CD4-positive, alpha-beta T cell treated with Interleukin-17A for 1 hour (primary cell): ENCODE measurements at places on chromosomes 1 and 21.
A peak's percentile ranks its signal among the peaks of the same experiment; 100 is the strongest.

GRCh38 chr1:93576346-93576745 is 105.3 kb downstream of the BCAR3 start:
- no peak for DNase-seq

- DNase-seq: no peak
Measured at GRCh38 chr1:234631721-234632125, 21.7 kb upstream of the IRF2BP2 start.

GRCh38 chr1:92599184-92599583 is 112.5 kb upstream of the GFI1 start:
- peak; percentile 59 for DNase-seq

DNA sequence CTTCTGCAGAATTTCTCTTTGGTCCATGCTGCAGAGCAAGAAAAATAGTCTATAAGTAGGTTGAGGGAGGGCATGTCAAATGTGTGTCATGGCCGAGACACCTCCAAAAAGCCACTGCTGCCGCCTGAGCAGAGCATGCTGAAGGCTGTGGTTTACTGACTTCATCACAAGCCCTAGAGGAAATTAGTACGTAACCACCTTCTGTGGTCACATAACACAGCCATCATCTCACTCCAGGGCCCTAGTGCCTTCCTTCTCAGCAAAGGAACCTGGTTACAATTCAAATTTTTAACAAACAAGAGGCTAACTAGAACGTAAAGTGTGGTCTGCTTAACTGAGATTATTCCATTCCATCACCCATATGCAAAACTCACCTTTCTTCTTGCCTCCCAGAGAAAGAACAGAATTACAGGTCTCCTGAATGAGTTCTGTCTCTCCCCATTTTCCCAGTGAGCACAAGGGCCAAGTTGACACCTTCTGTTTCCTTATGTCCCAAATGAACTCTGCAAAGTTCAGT is at the start of gene PTPN22:
Gene PTPN22 (minus strand): TSS at position 116 of the 517 bp plus-strand sequence.
- DNase-seq: peak; percentile 92

- no peak for DNase-seq
Measured at GRCh38 chr1:20119347-20119746, at the start of gene PLA2G2D. Gene PLA2G2D, minus strand, starts transcription at chr1:20119536. Its CDS starts 38 bp downstream, at chr1:20119498.

GRCh38 chr1:94301186-94301585 is 63.8 kb upstream of the ARHGAP29 start:
- DNase-seq: no peak

GRCh38 chr1:84155517-84155916 is 11.4 kb downstream of the PRKACB start:
- DNase-seq: no peak

GRCh38 chr1:2210786-2211185 is 16.2 kb upstream of the FAAP20 start:
- no peak for DNase-seq

DNA sequence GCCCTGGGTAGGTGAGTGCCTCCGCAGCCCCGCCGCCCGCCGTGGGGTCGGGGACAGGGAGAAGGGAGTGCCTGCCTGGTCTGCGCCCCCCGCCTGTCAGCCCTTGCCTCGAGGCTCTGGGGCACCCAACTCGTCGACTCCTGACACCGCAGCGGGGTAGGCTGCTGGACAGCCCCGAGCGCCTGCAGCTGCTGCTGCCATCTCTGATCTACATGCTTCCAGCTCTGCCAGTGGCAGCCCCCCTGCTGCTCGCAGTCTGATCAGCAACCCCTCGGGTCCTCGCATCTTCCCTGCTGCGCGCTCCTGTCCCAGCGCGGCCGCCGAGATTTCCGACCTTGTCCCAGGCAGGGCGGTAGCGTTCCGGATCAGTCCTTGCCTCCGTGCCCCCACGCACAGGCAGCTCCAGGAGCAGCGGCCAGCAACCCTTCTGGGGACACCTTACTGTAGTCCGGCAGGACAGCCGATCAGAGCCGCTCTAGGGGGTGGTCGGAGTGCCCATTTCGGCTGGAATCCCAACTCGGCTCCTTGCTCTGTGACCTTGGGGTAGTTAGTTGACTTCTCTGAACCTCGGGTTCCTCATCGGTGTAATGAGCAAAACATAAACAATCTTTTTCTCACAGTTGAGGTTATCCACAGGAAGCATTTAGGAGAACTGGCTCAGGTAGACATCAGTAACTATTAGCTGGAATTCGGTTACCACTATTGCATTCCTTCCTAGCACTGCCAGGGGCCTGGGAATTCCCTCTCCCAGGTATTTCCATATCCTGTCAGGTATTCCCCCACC is 540 bp downstream of the BCAN start:
- DNase-seq: no peak

GRCh38 chr1:90322186-90322585 is 327.3 kb downstream of the ZNF326 start:
- DNase-seq: no peak

GRCh38 chr1:159931101-159931794 is 5.9 kb upstream of the TAGLN2 start:
- DNase-seq: no peak

- no peak for DNase-seq
Measured at GRCh38 chr21:36022427-36023091, 37.8 kb downstream of the SETD4 start.

- no peak for DNase-seq
Measured at GRCh38 chr1:211356723-211357407, 30.2 kb downstream of the TRAF5 start.

DNA sequence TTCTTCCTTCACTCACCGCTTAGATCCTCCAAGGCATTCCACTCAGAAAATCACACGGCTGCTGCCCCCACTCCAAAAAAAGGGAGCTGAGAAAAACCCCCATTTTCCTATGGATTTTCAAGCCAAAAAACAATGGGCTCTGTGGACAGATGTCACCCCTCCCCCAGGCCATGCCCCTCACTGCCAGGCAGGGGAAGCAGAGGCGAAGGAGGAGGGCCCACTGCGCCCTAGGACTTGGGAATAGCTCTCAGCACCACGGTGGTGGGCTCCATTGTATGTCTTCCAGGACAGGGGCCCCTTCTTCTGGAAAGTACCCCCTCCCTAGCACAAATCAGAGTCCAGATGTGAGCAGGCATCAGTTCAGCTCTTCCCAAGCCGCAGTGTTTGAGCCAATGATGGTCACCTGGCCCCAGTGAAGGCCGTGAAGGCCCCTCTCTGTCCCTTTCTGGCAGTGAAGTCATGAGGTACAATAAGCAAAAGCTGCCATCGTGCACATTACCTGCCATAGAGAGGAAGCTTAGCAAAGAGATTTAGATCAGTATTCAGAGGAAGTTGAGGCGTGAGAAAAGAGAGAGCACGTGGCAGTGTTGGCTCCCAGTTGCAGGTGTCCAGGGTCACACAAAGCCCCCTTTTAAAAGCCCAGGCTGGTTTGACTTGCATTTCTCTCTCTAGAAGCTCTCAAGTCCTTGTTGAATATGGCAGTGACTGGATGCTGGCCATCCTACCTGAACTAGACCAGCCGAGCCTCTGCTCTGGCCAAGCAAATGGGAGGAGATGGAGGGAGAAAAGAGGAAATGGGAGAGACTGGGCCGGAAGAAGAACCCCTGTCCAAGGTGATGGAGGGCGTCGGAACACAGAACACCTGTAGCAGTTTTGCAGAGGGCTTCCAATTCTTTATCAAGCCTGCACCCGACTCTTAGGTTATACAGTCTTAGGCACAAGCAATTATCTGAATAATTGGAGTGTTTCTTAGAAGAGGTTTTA is 149.0 kb downstream of the TOMM20 start:
- peak; percentile 35 for DNase-seq

- no peak for DNase-seq
Measured at GRCh38 chr1:19388980-19389379, 76.9 kb downstream of the SLC66A1 start.

DNA sequence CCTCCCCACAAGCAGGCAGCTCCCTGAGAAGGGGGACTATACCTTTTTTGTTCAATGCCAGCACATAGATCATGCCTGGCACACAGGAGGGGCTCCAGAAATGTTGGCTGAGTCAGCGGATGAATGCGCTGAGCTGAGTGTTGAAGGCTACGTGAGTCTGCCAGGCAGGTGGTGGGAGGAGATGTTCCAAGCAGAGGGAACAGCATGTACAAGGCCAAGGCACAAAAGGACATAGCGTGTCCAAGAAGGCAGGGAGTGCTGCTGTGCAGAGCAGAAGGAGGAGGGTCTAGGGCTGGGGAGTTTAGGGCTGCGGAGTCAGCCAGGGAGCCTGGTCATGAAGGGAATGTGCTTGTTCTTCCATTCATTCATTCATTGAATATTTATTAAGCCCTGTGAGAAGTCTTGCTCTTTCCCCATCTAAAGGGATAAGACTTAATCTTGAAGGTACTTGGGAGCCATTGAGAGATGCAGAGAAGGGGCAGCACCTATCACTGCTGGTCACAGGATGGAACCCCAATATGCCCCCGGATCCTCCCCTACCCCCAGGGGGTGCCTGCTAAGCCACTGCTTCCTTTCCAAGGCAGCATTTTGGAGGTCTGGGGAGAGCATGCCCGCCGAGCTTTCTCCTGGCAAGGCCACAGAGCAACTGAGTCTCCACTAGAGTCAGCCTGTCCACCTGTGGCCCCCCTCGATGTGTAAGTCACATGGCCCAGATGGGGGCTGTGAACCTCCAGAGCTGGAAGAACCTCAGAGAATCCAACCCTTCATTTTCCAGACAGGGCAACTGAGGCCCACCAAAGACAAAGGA is 31.2 kb upstream of the LAPTM5 start:
- no peak for DNase-seq

DNA sequence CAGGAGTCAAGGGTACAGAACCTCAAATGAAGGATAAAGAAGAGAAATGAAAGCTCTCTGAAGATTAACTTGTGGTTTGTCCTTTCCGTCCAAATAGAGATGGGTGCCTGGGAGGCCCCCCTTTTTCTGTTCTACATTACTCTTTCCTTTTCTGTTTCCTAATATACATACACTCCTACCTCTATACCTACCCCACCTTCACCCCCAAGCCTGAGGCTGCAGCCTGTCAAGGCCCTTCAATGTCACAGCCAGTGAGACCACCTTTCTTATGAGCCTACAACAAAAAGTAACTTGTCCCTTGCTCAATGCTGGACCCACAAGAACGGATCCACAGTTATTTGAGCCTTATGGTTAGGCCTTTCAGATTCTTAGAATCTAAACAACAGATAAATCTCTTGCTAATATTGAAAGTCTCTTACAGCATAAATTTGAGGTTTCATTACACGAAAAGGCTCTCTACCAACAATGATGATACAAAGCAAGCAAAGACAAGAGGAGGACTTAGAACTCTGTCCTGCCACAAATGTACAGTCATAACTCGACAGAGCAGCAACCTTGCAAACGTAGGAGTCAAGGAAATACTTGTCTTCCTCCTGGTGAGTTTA is 4.1 kb upstream of the TRAF3IP3 start:
- peak; percentile 41 for DNase-seq

GRCh38 chr21:44800971-44801467 is 601 bp downstream of the UBE2G2 start:
- peak; percentile 65 for DNase-seq

DNA sequence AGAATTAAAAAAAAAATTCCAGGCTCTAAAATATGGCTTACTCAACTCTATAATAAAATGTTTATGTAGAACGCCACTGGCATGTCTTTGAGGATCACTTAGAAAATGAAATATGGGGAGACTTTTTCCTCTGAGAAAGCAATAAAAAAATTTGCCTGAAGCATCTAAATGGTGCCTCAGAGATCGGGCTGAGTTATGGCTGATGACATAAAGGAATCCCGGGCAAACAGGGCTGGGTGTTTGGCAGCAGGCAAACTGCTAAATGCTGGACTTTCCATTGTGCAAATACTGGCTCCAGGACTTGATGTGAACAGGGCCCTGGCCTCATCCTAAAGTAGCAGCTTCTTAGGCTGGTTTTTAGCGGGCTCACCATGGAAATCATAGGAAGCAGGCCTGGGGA is 44.5 kb upstream of the C1orf87 start:
- DNase-seq: no peak

DNA sequence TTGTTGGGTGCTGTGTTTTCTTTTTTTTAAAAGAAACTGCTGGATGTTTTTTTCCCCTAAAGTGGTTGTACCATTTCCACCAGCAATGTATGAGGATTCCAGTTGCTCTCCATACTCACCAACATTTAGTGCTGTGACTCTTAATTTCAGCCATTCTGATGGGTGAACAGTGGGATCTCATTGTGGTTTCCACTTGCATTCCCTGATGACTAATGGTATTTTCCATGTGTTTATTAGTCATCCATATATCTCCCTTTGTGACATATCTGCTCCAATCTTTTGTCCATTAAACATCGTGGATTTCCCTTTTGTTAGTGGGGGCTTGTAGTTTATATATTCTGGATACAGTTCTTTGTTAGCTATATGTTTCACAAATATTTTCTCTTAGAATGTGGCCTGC is 206.0 kb downstream of the CAMTA1 start:
- no peak for DNase-seq

GRCh38 chr1:80375109-80375508 is 1368.6 kb upstream of the ADGRL4 start:
- no peak for DNase-seq

DNA sequence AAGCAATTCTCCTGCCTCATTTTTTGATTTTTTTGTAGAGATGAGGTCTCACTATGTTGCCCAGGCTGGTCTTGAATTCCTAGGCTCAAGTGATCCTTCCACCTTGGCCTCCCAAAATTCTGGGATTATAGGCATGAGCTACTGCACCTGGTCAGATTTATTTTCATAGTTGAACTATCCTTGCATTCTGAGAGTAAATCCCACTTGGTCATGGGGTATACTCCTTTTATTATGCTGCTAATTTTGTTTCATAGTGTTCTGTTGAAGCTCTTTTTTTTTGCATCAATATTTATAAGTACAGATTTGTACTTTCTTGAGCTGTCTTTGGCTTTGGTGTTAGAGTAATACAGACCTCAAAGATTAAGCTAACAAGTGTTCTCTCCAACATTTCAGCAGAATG is 12.8 kb upstream of the CCSAP start:
- DNase-seq: no peak

- no peak for DNase-seq
Measured at GRCh38 chr1:56189946-56190805, 389.2 kb downstream of the PLPP3 start.

DNA sequence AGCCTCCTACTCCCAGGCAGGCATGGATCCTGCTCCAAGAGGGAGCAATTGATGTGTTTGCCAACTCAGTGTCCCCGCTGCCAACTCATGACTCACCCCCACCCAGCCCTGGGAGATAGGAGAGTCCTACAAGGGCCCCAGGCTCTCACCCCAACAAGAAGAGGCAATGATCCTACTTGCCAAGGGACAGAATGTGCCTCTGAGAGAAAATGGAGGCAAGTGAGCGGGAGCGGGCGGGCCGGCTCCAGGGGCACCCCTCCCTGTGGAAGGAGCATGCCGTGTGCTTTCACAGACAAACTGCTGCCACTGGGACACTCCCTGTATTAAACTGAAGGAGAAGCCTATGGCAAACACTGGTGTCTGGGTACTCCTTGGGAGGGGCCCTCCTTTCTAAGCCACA is 16.7 kb downstream of the PKP1 start:
- DNase-seq: no peak

DNA sequence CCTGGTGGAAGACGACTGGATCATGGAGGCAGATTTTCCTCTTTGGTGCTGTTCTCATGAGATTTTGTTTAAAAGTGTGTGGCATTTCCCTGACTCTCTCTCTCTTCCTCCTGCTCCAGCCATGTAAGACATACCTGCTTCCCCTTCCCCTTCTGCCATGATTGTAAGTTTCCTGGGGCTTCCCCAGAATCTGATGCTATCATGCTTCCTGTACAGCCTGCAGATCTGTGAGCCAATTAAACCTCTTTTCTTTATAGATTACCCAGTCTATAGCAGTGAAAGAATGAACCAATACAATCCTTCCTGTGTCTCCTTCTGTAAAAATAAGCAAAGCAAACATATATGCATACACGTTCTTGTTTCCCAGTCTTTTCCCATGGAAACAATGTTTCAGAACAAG is 273.2 kb downstream of the DYRK1A start:
- no peak for DNase-seq

GRCh38 chr1:202688401-202688800 is 21.9 kb downstream of the SYT2 start:
- DNase-seq: no peak

GRCh38 chr1:89548122-89548857 is 23.7 kb downstream of the LRRC8B start:
- no peak for DNase-seq
